Esophagus muscularis mucosa (tissue), 4 donors: ENCODE measurements at places on chromosomes 2 and 18. TPM values are rescaled to one million over a fixed set of nuclear protein-coding genes. Genes with fewer than 3 reads are reported as not detected.

DNA sequence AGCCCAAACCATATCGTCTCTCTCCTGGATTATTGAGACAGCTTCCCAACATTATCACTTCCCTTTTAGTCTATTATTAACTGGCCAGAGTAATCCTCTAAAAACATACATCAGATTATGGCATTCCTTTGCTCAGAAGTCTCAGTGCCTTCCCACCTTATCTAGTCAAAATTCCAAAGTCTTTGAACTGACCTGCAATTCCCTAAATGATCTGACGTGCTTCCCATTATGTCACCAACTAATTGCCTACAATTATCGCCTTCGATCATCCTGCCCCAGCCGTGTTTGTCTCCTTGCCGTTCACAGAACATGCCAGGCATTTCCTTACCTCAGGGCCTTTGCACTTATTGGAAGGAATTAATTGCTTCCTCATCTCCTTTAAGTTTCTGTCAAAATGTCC, 332.4 kb downstream of the IRS1 start:
- no peaks in the 10 kb centered on the region for H3K4me1 ChIP-seq
- H3K4me3 ChIP-seq, result no peak overlapping the region
- no peak overlapping the region for H3K27ac ChIP-seq
- H3K27me3 ChIP-seq, result no peaks in the 10 kb centered on the region
- no peaks in the 10 kb centered on the region for H3K36me3 ChIP-seq
- no peak for DNase-seq

GRCh38 chr2:20803974-20804373, 18.9 kb downstream of the LDAH start:
- no peak for DNase-seq
- no peak overlapping the region for H3K27ac ChIP-seq
- no peaks in the 10 kb centered on the region for H3K4me1 ChIP-seq
- H3K4me3 ChIP-seq, result no peak overlapping the region
- H3K27me3 ChIP-seq, result no peaks in the 10 kb centered on the region

DNA sequence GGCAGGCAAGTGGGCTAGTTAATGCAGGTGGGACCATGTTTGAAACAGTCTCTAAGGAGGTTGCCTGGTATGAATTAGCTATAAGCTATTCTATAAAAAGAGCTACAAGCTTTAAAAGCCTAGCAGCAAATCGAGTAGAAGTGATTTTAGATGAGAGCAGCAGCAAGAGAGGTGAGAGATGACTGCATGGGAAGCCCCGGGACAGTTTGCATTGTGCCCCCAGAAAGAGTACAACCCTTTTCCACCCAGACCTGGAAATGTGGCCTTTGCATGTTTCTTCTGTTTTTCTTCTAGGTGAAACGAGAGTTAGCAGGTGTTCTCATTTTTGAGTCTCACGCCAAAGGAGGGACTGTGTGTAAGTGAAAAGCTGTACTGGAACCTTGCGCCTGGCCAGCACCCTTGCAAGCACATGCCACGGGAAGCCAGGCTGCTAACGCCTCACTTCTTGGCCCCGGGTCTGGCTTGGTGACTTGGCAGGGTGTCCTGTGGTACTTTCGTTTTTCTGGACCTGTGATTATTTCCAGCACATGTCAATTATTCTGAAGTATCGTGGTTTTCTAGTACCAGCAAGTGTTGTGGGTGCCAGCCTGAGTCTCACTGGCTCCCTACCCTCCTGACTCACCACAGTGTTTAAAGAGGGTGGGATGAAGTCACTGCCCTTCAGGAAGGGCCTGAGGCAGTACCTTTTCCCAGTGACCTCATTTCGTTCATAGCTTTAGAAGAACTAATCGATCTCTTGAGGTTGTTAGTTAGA, 90.3 kb upstream of the MAP3K20 start:
- H3K27me3 ChIP-seq, result no peaks in the 10 kb centered on the region
- no peak overlapping the region for H3K27ac ChIP-seq
- H3K36me3 ChIP-seq, result peaks cover 18% of the 10 kb centered on the region
- H3K4me1 ChIP-seq, result peaks cover 8% of the 10 kb centered on the region

GRCh38 chr2:241811201-241811951, 2.4 kb downstream of the NEU4 start:
- DNase-seq, result no peak
- peaks cover 38% of the 10 kb centered on the region for H3K27me3 ChIP-seq
- no peaks in the 10 kb centered on the region for H3K36me3 ChIP-seq
- no peak overlapping the region for H3K27ac ChIP-seq
- H3K4me3 ChIP-seq, result no peak overlapping the region

DNA sequence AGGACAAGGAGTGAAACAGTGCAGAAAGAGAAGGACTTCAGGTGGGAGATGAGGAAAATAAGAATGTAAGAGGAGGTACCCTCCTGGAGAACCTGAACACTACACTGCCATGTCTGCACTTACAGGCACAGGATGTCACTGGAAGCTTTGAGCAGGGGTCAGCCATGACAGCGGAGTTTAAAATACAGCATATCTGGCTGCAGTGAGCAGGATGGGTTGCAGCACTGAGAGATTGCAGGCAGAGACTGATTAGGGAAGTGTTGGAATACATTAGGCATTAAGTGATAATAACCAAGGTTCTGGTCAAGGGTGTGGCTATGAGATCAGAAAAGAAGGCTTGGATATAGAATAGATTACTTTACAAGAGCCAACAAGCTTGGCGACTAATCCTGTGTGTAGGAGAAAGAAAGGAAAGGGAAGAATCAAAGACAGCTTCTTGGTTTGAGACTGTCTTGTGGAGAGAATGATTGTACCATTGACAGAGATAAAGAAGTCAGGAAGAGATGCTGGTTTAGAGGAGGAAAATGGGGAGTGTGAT, 171.1 kb upstream of the RBMS1 start:
- peaks cover 35% of the 10 kb centered on the region for H3K4me1 ChIP-seq
- no peak for DNase-seq
- peak overlapping the region; percentile 84 for H3K27ac ChIP-seq
- no peak overlapping the region for H3K4me3 ChIP-seq

GRCh38 chr2:201904538-201905420, 98.4 kb downstream of the CDK15 start:
- H3K4me3 ChIP-seq, result no peak overlapping the region
- H3K36me3 ChIP-seq, result no peaks in the 10 kb centered on the region
- H3K27ac ChIP-seq, result no peak overlapping the region
- H3K4me1 ChIP-seq, result peaks cover 13% of the 10 kb centered on the region

GRCh38 chr2:44655401-44655864, 286.1 kb upstream of the SIX3 start:
- DNase-seq, result no peak
- no peak overlapping the region for H3K4me3 ChIP-seq
- no peaks in the 10 kb centered on the region for H3K4me1 ChIP-seq
- H3K27ac ChIP-seq, result no peak overlapping the region
- H3K27me3 ChIP-seq, result no peaks in the 10 kb centered on the region

DNA sequence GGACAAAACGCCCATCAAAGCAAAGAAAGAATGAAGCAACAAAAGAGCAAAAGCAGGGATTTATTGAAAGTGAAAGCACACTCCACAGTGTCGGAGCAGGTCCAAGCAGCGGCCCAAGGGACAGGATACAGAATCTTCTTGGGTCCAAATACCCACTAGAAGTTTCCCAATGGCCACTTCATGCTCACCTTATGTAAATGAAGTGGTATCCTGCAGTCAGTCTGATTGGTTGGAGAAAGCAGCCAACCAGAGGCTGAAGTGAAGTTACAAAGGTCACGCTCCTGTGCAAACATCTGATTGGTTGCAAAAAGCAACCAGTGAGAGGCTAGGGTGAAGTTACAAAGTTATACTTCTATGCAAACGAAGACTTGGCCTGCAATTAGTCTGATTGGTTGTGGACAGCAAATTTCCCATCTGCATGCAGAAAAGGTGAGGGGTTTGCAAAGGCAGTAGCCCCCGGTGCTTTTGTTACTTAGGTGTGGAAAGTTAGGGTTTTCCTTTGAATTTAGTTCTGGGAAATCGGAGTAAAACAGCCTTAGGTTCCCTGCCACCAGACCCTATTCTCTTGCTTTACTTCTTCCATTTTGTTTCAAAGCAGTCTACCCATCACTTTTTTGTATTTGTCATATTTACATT, 12.9 kb downstream of the DUSP19 start:
- H3K4me1 ChIP-seq, result no peaks in the 10 kb centered on the region
- H3K27ac ChIP-seq, result no peak overlapping the region
- peaks cover 10% of the 10 kb centered on the region for H3K36me3 ChIP-seq
- no peaks in the 10 kb centered on the region for H3K27me3 ChIP-seq

- peaks cover 24% of the 10 kb centered on the region for H3K4me1 ChIP-seq
- H3K27me3 ChIP-seq, result no peaks in the 10 kb centered on the region
- H3K27ac ChIP-seq, result peak overlapping the region; percentile 77
- peak overlapping the region; percentile 27 for H3K4me3 ChIP-seq
Observed at GRCh38 chr2:231554327-231554726, 24.1 kb upstream of the NMUR1 start.

GRCh38 chr2:120930236-120930635, 194.6 kb downstream of the GLI2 start:
- H3K36me3 ChIP-seq, result no peaks in the 10 kb centered on the region
- peaks cover 4% of the 10 kb centered on the region for H3K4me1 ChIP-seq
- DNase-seq, result no peak
- H3K27me3 ChIP-seq, result no peaks in the 10 kb centered on the region
- no peak overlapping the region for H3K4me3 ChIP-seq

DNA sequence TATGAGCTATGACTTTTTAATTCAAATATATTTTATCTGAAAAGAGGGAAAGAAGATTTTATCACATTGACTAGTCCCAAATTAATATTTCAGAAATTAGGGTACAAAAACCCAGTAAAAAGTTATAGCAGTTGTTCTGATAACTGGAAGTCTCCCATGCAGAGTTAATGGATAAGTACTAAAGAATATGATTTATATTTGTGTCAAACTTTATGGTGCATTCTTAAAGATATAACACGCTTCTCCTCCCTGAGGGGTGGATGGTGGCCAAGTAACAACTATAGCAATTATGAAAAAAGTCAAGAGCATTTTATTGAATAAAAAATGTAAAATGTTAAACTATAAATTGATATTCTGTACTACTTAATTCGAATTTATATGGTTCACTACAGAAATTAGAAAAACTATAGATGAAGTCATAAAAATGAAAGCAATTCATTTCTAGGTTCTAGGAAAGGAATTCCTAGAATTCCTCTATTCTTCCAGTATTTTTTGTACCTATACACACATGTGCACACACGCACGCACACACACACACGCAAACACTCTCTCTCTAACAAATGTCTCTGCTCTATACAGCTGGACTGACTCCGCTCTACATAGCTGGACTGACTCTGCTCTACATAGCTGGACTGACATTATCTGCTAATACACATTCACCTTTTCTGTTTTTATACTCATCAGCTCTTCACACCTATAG, 111.3 kb downstream of the PRELID3A start:
- H3K4me1 ChIP-seq, result peaks cover 20% of the 10 kb centered on the region
- H3K27me3 ChIP-seq, result no peaks in the 10 kb centered on the region
- H3K27ac ChIP-seq, result no peak overlapping the region
- no peaks in the 10 kb centered on the region for H3K36me3 ChIP-seq
- no peak overlapping the region for H3K4me3 ChIP-seq

DNA sequence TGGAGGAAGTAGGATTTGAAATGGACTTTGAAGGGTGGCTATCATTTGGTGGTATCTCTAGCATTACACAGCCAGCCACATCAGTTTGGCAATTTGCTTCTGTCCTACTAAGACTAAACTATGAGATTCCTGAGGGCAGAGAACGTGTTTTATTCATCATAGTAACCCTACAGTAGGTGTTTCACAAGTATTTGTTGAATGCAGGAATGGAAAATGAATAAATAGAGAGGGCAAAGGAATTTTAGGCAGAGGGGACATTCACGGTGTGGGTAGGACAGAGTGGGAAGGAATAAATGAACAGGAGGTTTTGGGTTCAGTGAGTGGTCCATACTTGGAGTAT, 15.7 kb upstream of the GPR39 start:
- no peak overlapping the region for H3K4me3 ChIP-seq
- no peak for DNase-seq
- H3K27me3 ChIP-seq, result no peaks in the 10 kb centered on the region
- H3K4me1 ChIP-seq, result no peaks in the 10 kb centered on the region

- H3K4me3 ChIP-seq, result no peak overlapping the region
- no peak overlapping the region for H3K27ac ChIP-seq
- no peaks in the 10 kb centered on the region for H3K36me3 ChIP-seq
- no peaks in the 10 kb centered on the region for H3K4me1 ChIP-seq
Observed at GRCh38 chr2:54767921-54768320, 44.5 kb downstream of the EML6 start.

DNA sequence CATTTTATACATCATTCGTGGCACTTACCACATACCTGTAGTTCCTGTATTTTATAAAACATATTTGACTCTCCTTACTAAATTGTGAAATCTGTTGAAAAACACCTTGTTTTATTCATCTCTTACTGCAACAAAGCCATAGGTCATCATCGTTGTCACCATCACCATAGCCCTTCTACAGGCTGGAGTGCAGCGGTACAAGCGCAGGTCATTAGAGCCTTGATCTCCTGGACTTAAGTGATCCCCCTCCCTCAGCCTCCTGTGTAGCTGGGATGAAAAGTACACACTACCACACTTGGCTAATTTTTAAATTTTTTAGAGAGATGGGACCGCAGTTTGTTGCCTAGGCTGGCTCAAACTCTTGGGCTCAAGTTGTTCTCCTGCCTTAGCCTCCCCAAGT, 184.2 kb downstream of the PHLPP1 start:
- H3K36me3 ChIP-seq, result no peaks in the 10 kb centered on the region
- H3K27ac ChIP-seq, result no peak overlapping the region
- no peak for DNase-seq
- no peak overlapping the region for H3K4me3 ChIP-seq
- H3K27me3 ChIP-seq, result no peaks in the 10 kb centered on the region

- H3K36me3 ChIP-seq, result no peaks in the 10 kb centered on the region
- no peak overlapping the region for H3K27ac ChIP-seq
- peaks cover 5% of the 10 kb centered on the region for H3K27me3 ChIP-seq
- H3K4me3 ChIP-seq, result no peak overlapping the region
- no peak for DNase-seq
Observed at GRCh38 chr18:57208047-57208446, 61.2 kb downstream of the BOD1L2 start.

The MAB21L4 gene
- 0.83 TPM for total RNA-seq

The NDC80 gene
- total RNA-seq, result 0.42 TPM

The CABLES1 gene
- total RNA-seq, result 5.6 TPM

The PAX8 gene
- total RNA-seq, result 0.99 TPM

The GATA6 gene
- 15.6 TPM for total RNA-seq

The ZNF892 gene
- total RNA-seq, result 6.9 TPM
